ENCODE measurements at places on chromosomes 5 and 9. TPM values are rescaled to one million over a fixed set of nuclear protein-coding genes. Genes with fewer than 3 reads are reported as not detected.

TNFSF8 gene
- polyA plus RNA-seq = 0.47 TPM

- DNase-seq = no peak
- H3K27me3 ChIP-seq = no peaks in the 10 kb centered on the region
- H3K36me3 ChIP-seq = no peaks in the 10 kb centered on the region
- no peaks in the 10 kb centered on the region for H3K4me1 ChIP-seq
- H3K4me3 ChIP-seq = no peak overlapping the region
- H3K27ac ChIP-seq = no peak overlapping the region
Measured at GRCh38 chr5:29950416-29951145, 1242.9 kb upstream of the CDH6 start.

DNA sequence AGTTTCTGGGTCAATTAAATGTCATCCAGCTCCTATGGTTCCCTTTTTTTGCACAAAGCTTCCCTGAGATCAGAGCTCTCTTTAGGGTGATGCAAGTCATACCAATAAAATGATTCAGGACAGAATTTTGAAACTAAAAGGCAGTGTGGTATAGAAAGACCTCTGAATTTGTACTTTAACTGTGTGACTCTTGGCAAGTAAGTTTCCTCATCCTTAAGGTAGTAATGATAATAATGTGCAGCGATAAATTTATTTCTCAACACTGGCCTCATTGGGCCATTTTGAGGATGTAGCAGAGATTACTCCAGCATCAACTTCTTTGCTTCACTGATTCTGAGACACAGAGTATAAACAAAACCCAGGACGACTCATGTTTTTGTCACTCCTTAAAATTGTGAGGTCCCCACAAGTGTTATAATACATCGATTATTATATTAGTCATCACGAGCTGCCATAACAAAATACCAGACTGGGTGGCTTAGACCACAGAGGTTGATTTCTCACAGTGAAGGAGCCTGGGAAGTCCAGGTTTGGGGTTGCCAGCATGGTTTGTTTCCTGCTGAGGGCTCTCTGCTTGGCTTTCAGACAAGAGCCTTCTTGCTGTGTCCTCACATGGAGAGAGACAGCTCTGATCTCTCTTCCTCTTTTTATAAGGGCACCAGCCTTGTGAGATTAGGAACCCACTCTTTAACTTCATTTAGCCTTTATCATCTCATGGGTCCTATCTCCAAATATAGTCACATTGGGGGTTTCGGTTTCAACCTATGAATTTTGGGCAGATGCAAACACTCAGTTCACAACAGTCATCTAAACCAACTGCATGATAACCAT lies 293.0 kb downstream of the ZNF608 start:
- no peaks in the 10 kb centered on the region for H3K36me3 ChIP-seq
- H3K4me3 ChIP-seq = no peak overlapping the region
- no peak for DNase-seq
- H3K27ac ChIP-seq = no peak overlapping the region
- no peaks in the 10 kb centered on the region for H3K27me3 ChIP-seq

- H3K27ac ChIP-seq = no peak overlapping the region
- no peaks in the 10 kb centered on the region for H3K36me3 ChIP-seq
- H3K4me3 ChIP-seq = no peak overlapping the region
- no peak for DNase-seq
- H3K4me1 ChIP-seq = no peaks in the 10 kb centered on the region
Measured at GRCh38 chr5:109533751-109534272, 124.0 kb upstream of the PJA2 start.

GRCh38 chr9:129703667-129704355 lies 38.4 kb downstream of the PRRX2 start:
- H3K27me3 ChIP-seq = no peaks in the 10 kb centered on the region
- no peak for DNase-seq
- H3K36me3 ChIP-seq = no peaks in the 10 kb centered on the region
- no peak overlapping the region for H3K4me3 ChIP-seq
- peak overlapping the region; percentile 34 for H3K27ac ChIP-seq

GRCh38 chr5:113660206-113660605 lies 146.7 kb downstream of the YTHDC2 start:
- DNase-seq = no peak
- H3K27ac ChIP-seq = no peak overlapping the region
- H3K4me1 ChIP-seq = no peaks in the 10 kb centered on the region

- peaks cover 88% of the 10 kb centered on the region for H3K4me1 ChIP-seq
- peak overlapping the region; percentile 80 for H3K27ac ChIP-seq
Measured at GRCh38 chr9:131405428-131405827, 11.5 kb downstream of the PRRC2B start.

SLC12A7 gene
- 66.3 TPM for polyA plus RNA-seq

DNA sequence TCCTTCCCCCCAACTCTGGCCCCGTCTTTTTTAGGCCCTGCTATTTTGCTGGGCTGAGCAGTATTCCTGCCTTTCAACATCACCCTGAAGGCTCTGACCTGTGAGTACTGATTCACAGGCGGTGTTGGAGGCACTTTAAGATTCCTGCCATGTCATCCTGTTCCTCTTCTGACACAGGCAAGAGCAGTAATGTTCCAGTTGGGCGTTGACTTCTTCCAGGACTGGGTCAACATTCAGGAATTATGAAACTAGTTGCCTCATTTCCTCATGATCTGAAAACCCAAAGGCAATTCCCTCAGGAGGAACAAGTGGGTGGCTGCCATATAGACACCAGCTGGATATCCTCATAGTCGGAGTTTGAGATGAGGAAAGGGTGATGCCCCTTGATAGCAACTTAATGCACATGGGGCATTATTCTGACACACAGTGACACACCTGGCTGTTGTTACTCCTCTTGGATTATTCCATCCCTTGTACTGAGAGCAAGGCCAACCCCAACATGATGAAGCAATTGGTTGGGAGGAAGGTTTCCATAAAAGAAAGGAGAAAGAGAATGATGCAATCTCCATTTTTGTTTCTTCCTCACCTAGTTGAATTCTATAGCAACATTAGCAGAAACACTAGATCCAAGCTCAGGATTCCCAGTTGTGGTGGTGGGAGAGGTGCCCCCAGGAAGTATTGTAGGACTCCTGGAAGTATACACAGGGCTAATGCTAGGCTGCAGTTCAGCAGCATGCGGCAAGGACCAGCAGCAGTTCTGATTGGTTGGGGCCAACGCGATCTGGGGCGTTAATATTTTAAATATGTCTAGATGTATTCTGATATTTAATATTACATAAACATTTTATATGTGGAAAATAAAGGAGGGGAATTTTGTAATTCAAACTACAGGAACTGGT lies 19.6 kb upstream of the GLRX start:
- H3K27me3 ChIP-seq = no peaks in the 10 kb centered on the region
- H3K27ac ChIP-seq = peak overlapping the region; percentile 44
- no peak for DNase-seq
- H3K4me3 ChIP-seq = no peak overlapping the region
- H3K36me3 ChIP-seq = no peaks in the 10 kb centered on the region
- peaks cover 18% of the 10 kb centered on the region for H3K4me1 ChIP-seq

ACTBL2 gene
- not detected for polyA plus RNA-seq

GRM6 gene
- not detected for polyA plus RNA-seq

GRCh38 chr5:42666869-42667268 lies 89.7 kb upstream of the CCDC152 start:
- H3K4me1 ChIP-seq = no peaks in the 10 kb centered on the region
- no peak overlapping the region for H3K4me3 ChIP-seq
- DNase-seq = no peak
- no peak overlapping the region for H3K27ac ChIP-seq
- H3K27me3 ChIP-seq = no peaks in the 10 kb centered on the region

GRCh38 chr9:136401173-136401922 lies 1.4 kb upstream of the SNAPC4 start:
- no peak overlapping the region for H3K4me3 ChIP-seq
- H3K27me3 ChIP-seq = no peaks in the 10 kb centered on the region
- no peak overlapping the region for H3K27ac ChIP-seq
- peaks cover 46% of the 10 kb centered on the region for H3K36me3 ChIP-seq

Measured in heart left ventricle (tissue), 16 donors.